ENCODE measurements at places on chromosomes 6 and 20. TPM values are rescaled to one million over a fixed set of nuclear protein-coding genes. Genes with fewer than 3 reads are reported as not detected.

Gene PNPLA1
- total RNA-seq, result not detected

Gene PCSK2
- not detected for total RNA-seq

- DNase-seq, result no peak
Observed at GRCh38 chr20:61464307-61465303, 212.5 kb downstream of the CDH4 start.

- DNase-seq, result no peak
Observed at GRCh38 chr20:10064611-10065010, 29.8 kb downstream of the ANKEF1 start.

Gene HLA-DOB
- total RNA-seq, result 11.6 TPM

Measured in activated CD8-positive, alpha-beta T cell treated with anti-CD3 and anti-CD28 coated beads for 36 hours (primary cell).